Memory B cell (primary cell): ENCODE measurements at places on chromosomes 3 and 15.

GRCh38 chr3:170726976-170727661 lies 141.2 kb upstream of the SLC7A14 start:
- no peaks in the 10 kb centered on the region for H3K4me1 ChIP-seq
- H3K36me3 ChIP-seq, result no peaks in the 10 kb centered on the region
- H3K27ac ChIP-seq, result no peak overlapping the region

DNA sequence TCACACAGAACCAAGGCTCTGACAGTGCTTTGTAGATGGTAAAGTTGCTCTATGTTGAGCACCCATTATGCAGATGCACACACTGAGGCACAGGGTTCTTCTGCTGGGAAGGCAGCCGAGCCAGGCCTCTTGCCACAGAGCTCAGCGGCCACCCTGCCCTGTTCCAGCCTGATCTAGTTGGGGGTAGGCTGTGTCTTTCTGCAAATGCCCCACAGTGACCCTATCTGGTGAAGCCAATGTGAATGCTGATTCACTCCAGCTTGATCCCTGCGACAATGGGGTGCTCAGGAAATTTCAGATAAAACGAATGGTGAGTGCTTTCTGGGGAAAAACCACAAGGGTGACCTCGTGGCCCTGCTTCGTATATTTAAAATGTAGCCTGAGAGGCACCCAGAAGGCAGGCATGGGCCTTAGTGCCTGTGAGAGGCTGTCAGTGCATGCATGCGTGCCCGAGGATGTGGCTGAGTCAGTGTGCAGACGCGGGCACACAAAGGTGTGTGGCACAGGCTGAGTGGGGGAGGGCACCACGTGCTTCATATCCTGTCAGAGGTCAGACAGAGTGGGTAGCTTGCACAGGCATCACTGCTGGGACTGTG lies 85.7 kb downstream of the ATP2B2 start:
- H3K36me3 ChIP-seq, result no peaks in the 10 kb centered on the region
- no peak overlapping the region for H3K4me3 ChIP-seq
- DNase-seq, result peak; percentile 29

DNA sequence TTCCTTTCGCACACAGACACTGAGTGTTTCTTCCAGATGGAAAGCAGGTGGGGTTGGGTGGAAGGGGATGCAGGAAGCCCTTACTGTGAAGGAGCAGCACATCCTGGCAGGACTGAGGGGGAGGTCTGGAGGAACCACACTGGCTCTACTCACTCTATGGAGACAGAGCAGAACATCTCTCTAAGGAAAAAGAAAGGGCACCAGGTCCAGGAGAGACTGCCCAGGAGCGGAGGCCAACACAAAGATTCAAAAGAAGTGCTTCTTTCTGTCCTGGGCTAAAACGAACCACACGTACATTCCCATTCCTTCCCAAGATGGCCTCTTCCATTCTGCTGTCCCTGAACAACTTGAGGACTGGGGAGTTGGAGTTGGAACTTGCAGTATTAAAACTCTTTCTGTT lies 13.8 kb upstream of the VIPR1 start:
- peaks cover 4% of the 10 kb centered on the region for H3K36me3 ChIP-seq
- no peaks in the 10 kb centered on the region for H3K27me3 ChIP-seq
- no peak overlapping the region for H3K4me3 ChIP-seq

GRCh38 chr3:53287131-53287629 lies 31.4 kb upstream of the TKT start:
- no peak for DNase-seq
- H3K27me3 ChIP-seq, result no peaks in the 10 kb centered on the region

DNA sequence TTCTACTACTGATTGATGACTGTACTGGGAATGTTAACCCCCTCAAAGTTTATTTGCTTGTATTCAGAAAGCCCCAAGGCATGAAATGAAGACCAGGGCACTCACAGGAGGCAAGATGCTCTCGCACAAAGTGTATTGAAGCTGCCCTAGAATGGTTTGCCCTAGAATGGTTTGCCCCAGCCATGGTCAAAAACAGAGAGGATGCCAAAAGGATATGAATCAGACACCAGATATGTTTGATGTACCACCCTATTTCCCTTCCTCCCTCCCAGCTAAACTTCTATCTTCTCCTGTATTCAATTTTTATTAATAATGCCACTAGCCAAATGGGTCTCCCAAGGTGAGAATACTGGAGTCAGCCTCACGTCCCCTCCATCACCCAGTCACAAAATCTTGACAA lies 101.3 kb downstream of the TMCO5A start:
- H3K4me1 ChIP-seq, result no peaks in the 10 kb centered on the region
- no peaks in the 10 kb centered on the region for H3K36me3 ChIP-seq
- no peak for DNase-seq
- no peak overlapping the region for H3K4me3 ChIP-seq
- no peak overlapping the region for H3K27ac ChIP-seq

GRCh38 chr3:160643994-160644393 lies 33.0 kb upstream of the ARL14 start:
- H3K27ac ChIP-seq, result no peak overlapping the region
- peaks cover 3% of the 10 kb centered on the region for H3K27me3 ChIP-seq
- peaks cover 3% of the 10 kb centered on the region for H3K4me1 ChIP-seq
- no peak for DNase-seq

DNA sequence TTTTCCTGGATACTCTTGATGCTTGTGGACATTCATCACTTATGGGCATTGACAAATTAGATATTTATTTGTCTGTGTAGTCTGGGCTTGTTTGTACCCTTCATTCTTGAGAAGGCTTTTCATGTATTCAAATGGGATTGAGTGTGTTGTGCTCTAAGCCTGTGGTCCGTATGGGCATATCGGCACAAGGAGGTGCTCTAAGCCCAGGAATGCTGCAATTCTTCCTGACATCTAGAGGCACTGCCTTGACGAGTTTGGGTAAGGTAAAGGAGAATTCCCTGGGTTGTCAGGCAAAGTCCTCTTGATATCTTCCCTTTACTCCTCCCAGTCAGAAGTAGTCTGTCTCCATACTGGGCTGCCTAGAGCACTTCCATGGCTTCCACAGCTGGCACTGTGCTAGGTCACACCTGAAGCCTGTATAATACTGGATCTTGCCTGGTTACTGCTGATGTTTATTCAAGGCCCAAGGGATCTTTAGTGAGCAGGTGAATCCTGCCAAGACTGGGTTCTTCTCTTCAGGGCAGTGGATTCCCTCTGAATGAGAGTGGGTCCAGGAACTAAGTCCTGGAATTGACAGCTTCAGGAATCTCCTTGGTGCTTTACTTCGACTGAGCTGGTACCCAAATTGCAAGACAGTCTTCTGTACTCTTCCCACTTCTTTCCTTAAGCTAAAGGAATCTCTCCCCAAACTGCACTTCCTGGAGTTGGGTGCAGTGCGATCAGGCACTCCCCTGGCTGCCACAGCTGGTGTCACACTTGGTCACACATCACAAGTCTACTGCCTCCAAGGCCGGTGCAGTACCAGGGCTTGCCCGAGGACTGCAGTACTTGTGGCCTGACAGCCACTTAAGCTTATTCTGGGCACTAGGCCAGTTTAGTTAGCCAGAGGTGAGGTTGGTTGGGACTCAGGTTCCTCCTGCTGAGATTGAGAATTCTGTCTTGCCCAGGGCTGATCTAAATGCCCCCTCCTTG lies 46.0 kb downstream of the GALK2 start:
- H3K36me3 ChIP-seq, result peaks cover 52% of the 10 kb centered on the region
- H3K27me3 ChIP-seq, result no peaks in the 10 kb centered on the region
- no peak overlapping the region for H3K4me3 ChIP-seq
- peaks cover 15% of the 10 kb centered on the region for H3K4me1 ChIP-seq

GRCh38 chr3:72086743-72087087 lies 301.8 kb upstream of the PROK2 start:
- no peak for DNase-seq
- H3K4me1 ChIP-seq, result peaks cover 15% of the 10 kb centered on the region
- H3K27ac ChIP-seq, result no peak overlapping the region
- no peaks in the 10 kb centered on the region for H3K36me3 ChIP-seq
- H3K4me3 ChIP-seq, result no peak overlapping the region

DNA sequence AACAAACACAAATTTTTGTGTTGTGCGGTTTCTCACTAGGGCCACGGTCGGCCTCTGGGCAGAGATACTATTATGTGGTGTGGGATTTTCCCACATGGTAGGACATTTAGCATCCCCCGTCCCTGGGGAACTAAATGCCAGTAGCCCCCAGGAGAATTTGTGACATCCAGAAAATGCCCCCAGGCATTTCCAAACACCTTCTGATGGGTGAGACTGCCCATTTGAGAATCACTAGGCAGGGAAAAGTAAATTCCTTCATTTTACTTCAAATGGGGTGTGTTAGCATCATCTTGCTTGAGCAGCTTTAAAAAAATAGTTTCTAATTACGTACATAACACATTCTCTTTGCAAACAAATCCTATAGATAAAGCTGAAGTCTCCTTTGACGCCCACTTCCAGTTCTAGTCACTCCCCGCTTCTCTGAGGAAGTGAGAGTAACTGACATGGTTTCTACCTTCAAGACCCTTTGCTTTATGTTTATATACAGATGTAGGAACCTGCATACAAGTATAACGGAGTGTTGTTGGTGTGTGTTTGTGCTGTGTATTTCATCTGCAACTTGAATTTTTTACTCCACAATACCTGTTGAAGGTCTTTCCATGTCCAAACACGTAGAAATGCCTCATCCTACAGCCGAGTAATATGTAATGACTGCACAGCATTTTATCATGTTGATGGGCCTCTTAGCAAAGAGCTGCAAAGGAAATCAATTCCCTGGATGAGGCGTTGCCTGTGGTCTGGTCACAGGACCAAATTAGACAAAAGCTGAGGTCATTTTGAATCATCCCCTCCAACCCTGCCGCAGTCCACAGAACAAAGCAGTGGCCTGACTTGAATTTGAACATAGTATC lies 31.4 kb upstream of the ZBTB38 start:
- H3K36me3 ChIP-seq, result peaks cover 6% of the 10 kb centered on the region
- peaks cover 12% of the 10 kb centered on the region for H3K4me1 ChIP-seq
- peaks cover 13% of the 10 kb centered on the region for H3K27me3 ChIP-seq
- peak overlapping the region; percentile 52 for H3K4me3 ChIP-seq
- no peak for DNase-seq
- no peak overlapping the region for H3K27ac ChIP-seq

GRCh38 chr3:158590223-158590622 lies 19.2 kb downstream of the MLF1 start:
- DNase-seq, result no peak
- no peaks in the 10 kb centered on the region for H3K4me1 ChIP-seq
- no peak overlapping the region for H3K27ac ChIP-seq

DNA sequence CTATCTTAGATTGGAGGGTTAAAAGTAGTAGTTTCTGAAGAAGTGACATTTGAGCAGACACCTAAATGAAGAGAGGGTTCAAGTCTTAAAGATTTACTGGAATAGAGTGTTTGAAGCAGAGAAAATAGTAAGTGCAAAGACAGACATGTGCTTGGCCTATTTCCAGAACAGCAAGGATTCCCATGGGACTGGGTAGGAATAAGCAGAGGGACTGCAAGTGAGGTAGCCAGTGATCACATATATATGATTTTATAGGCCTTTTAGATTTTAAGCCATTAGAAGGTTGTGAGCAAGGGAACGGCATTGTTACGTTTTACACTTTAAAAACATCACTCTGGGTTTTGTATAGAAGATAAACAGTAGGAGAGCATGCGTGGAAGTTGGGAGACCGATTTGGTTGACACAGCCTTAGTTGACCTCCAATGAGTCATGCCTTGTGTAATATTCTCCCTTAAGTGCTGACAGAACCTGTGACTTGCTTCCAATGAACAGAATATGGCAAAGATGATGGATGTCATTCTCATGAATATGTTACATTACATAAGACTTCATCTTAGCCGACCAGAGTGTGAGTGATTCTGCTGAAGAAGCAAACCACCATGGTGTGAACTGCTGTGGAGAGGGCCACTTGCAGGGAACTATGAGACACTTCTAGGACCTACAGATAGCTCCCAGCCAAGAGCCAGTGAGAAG lies 37.1 kb upstream of the SLC4A7 start:
- no peak overlapping the region for H3K27ac ChIP-seq
- H3K4me3 ChIP-seq, result no peak overlapping the region
- no peak for DNase-seq
- H3K36me3 ChIP-seq, result no peaks in the 10 kb centered on the region
- no peaks in the 10 kb centered on the region for H3K27me3 ChIP-seq

DNA sequence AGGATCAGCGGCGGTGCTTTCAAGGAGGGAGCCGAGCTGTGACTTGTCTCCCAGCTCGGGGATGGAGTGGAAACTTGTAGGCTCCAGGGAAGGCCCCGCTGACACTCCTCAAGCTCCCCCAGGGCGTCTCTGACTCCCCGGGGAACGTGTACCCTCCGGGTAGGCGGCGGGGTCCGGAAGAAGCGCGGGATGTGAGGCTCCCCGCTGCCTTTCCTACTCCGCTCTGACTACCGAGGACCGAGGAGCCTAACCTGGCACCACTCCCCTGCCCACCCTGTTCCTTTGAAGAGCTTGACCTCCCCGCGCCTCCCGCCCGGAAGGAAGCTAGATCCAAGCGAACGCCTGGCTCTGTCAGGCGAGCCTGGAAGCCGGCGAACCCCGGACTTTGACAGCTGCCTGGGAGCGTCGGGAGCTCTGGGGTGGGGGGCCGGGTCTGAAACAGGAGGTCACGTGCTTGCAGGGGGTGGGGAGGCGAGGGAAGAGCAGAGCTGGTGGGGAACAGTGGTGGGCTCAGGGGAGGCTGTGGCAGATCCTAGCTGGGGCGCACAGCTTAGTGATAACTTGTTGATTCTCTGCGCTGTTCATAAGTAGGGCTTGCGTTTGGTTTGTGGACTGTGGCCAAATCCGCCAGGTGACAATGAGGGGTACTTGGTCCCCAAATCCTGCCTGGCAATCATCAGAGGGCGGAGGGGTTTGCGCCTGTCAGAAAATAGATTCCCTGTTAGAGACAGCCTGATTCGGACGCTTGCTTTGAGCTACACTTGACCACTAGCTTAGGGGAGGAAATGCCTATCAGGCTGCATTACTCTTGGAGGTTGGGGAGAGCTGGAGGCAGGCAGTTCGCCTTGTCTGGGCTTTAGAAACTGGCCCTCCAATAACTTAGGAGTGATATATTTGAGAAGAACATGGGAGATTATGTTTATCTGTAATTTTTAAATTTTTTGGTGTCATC lies 1.2 kb downstream of the CLSTN2 start:
- H3K27me3 ChIP-seq, result peaks cover 23% of the 10 kb centered on the region
- peaks cover 2% of the 10 kb centered on the region for H3K36me3 ChIP-seq
- no peak for DNase-seq
- H3K4me3 ChIP-seq, result no peak overlapping the region
- peaks cover 9% of the 10 kb centered on the region for H3K4me1 ChIP-seq

- no peaks in the 10 kb centered on the region for H3K27me3 ChIP-seq
- H3K36me3 ChIP-seq, result peaks cover 2% of the 10 kb centered on the region
- H3K4me1 ChIP-seq, result no peaks in the 10 kb centered on the region
- no peak for DNase-seq
- no peak overlapping the region for H3K27ac ChIP-seq
These were observed 31.0 kb upstream of the ZCWPW2 start for GRCh38 chr3:28317438-28318022.

DNA sequence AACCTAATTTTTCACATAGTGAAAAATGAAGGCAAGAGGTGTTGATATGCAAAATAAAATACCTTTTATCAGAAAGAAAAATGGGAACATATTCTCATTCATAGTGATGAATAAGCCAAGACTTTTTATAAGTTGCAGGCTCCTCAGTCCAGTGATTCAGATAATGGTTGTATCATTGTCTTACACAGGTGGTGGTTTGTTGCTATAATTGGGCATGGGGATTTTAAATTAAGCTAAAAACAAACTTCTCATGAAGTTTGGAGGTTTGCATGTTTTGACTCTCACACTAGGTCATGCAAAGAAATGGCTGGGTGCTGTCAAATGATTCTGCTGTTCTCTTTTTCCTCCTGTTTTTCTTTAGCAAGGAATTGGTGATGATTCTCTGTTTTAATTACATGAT lies 60.8 kb upstream of the SKIL start:
- H3K36me3 ChIP-seq, result peaks cover 3% of the 10 kb centered on the region
- no peaks in the 10 kb centered on the region for H3K4me1 ChIP-seq
- H3K27me3 ChIP-seq, result no peaks in the 10 kb centered on the region
- H3K4me3 ChIP-seq, result no peak overlapping the region
